ENCODE measurements at places on chromosomes 2 and 18.
A peak's percentile ranks its signal among the peaks of the same experiment; 100 is the strongest.

DNA sequence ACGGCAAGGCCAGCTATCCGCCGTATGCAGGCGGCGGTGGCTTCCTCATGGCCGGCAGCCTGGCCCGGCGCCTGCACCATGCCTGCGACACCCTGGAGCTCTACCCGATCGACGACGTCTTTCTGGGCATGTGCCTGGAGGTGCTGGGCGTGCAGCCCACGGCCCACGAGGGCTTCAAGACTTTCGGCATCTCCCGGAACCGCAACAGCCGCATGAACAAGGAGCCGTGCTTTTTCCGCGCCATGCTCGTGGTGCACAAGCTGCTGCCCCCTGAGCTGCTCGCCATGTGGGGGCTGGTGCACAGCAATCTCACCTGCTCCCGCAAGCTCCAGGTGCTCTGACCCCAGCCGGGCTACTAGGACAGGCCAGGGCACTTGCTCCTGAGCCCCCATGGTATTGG lies 3.1 kb downstream of the B3GNT7 start:
- DNase-seq = no peak

DNA sequence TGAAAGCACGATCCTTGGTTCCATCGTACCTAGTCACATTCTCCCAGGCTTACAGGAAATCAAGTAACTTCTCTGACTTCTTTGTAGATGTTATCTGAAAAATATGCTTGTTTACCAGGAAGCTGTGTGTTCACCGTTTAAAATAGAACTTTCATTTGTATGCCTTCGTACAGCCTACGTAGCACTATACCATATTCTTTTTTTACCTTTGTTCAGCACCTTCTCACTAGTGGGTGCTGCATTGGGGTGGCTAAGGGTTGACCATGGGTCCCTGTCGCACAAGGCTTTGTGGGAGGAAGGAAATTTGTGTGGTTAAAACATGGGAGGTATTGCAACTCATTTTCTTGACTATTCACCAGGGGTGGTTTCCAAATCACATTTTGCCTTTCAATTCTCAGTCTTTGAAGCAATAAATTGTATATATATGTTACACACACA lies 16.6 kb downstream of the MALT1 start:
- no peak for DNase-seq

DNA sequence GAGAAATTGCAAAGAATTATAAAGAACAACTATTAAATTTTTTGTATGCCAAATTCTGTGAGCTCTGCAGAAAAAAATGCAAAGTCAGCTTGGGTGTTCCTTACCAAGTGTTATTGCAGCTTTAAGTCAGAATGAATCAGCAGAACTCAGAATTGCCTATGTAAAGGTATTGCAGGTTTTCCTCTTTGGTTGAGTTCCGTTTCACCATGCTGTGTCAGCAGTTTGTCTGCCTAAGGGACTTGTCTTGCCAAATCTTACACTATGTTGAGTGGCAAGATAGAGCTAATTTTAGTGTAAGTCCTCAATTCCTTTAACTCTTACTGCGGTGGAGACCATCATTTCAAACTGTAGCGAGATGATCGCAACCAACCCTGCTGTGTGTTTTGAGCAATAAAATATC lies 38.8 kb downstream of the ADAM23 start:
- DNase-seq = peak; percentile 2

DNA sequence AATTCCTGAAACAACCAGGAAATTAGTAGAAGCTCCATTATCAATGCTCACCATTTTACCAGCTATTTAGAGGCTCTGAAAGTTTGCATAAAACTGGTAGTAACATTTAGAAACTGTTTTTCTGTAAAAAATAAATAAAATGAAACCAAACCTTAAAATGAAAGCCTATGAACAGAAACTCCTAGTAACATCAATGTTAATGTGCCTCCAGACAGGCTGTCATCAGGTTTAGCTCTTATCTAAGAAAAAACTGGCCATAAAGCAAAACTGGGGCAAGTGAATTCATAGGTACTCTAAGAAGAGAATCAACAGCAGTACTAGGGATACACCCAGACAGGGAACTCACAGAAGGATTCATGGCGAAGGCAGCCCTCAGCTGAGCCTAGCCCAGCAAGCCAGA lies 8.0 kb downstream of the E2F6 start:
- no peak for DNase-seq

DNA sequence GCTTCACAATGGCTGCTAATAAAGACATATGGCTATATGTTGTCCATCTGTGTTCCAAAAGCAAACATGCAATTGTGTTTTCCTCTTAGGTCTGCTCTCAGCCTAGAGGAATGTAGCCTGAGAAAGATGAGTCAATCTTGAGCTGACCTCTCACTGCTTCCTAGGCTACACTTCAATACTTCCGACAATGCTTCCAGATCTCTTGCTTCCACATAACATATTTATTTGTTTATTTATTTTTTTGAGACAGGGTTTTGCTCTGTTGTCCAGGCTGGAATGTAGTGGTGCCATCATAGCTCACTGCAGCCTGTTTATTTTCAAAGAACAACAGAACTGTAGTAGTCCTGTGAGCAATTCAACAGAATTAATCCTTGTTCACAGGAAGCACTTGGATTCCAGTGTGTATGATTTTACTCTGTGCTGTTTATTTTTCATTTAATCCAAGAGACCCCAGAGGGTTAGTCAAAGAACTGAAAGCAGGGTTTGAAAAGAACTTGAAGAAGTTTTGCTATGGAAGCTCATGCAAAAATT lies 437.9 kb downstream of the TXNL1 start:
- DNase-seq = peak; percentile 55

DNA sequence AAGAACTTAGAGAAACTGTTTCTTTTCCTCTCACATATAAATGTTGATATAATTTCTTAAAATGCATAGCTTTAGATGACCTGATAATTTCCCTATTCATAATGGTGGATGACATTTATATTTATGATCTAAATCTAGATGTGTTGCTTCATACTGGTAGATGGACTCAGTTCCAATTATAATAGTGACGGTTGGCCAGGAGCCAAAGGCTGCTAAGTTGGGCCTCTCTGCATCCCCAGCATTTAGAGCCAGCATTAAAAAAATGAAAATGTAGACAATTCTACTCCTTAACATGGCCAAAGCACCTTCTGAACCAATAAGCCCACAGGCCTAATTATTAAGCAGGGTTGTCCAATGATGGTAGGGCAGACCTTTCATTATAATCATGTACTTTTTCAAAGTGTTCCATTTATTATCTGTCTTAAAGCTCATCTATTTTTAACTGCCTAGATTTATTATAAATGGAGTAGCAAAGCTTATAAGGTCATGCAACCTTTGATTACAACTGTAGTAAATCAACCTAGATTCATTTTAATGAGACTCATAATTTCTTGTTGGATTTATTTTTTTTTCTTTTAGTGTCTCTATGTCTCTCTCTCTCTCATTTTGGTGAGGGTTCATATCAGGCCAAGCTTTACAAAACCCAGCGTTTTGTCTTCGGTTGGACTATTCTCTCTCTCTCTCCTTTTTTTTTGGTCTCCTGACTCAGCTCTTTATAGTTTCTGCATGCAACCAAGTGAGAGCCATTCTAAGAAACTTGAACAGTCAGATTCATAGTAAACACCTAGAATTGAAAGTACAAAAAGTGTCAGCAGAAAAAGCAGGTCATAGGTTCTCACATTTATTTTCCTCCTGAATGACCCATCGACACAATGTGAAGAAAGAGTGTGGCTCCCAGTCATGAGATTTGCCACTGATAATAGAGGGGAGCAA lies 2016.1 kb upstream of the PIK3C3 start:
- DNase-seq = no peak

DNA sequence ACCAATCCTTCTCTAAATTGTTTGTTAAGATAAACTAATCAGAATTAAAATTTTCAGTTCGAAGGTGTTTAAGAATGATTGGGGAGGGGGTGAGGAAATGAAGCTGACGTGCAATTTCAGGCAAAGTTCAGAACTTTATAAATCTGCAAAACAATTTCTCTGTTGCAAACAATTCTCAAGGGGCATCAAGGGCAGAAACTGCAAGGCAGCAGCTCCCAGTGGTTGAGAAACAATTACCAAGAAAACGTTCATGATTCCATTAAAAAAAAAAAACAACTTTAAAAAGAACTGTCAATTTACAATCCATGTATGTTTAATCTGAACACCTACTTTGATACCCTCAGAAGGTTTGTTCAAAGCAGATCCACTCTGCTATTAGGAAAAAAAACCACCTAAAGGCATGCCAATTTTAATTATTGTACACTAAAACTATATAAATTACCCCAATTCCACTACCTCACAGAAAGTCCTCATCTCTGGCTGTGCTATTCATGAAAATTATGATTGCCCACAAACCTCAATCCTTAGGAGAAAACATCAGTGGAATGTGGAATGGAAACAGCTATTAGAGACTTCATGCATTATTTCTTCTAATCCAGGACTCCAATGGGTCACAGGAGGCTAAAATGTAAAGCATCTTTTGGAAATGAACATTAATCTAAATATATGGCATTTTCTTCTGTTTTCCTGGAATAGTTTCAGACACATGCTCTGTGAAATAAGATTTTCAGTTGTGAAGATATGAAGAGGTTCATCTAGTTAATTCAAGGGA lies 119.9 kb upstream of the ACVR1C start:
- peak; percentile 26 for DNase-seq

GRCh38 chr18:2587788-2588187 lies 16.4 kb downstream of the NDC80 start:
- DNase-seq = no peak

DNA sequence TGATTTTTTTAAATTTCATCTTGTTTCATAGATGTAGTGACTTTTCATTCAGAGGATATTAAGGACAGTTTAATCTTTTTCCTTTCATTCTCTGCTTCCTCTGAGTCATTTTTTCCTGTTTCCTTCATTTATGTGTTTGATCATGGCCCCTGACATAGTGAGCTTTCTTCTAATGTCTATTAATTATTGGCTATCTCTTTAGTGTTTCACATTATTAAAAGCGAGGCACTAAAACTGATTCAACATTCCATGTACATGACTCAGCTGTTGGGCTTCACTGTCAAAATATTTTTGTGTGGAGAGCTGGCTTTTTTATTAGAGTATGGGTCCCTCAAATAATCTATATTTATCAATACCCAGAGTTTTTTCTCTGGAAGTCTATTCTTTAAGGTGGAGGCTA lies 125.8 kb downstream of the THSD7B start:
- no peak for DNase-seq

DNA sequence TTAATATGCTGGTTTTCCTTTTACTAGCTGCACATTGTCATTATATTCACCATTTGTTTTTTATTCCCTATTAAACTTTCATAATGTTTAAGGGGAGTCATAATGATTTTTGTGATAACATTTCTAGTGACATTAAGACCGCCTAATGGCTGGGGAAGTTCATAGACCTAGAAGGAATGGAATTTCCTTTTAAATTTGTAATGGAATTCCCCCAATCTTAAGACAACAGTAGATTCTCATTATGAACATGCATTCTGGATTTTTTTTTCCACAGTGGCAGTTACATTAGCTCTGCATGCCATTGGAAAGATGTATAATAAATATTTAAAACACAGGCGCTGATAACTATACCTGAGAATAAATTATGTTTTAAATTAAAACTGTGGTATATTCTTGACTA lies 8.4 kb downstream of the YPEL5 start:
- peak; percentile 24 for DNase-seq

- DNase-seq = no peak
Observed at GRCh38 chr18:31860488-31860887, 82.4 kb downstream of the TRAPPC8 start.

DNA sequence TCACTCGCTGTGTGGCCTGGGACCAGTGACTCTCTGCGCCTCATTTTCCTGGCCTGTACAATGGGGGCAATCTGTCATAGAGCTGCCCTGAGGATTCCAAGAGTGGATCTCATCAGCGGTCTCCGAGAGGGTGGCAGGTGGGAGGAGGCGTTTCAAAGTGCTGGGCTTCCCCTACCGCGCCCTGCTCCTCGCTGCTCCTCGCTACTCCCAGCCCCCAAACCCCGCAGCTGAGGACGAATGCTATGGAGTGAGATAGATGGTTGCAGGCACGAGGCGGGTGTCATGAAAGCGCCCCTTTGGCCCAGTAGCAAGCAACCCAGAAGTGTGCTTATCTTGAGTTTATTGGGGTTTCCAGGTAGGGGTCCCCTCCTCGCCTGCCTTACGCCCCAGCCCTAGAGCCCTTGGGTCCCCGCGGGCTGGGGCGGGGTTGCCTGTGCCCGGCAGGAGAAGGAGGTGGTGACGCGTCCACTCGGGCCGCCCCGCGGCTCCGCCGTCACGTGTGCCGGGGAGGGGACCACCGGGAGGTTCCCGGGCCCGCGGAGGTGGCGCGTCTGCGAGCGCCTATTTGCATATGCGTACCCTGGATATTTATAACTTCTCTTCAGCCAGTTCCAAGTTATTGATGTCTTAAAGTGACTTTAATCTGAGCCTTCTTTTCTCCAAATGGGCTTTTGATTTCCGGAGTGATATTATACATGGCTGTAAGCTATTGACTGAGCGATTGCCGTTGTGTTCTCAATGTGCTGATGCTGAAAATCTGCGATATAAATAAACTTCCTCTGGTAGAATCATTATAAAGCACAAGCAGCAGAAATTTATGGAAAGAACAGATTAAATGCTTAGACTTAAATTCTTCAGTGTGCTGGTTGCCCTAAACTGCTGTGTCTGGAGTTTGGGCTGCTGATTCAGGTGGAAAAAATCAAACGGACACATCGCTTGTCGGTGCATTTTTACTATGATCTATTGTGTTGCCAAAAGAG lies 263.7 kb downstream of the ATAD2B start:
- no peak for DNase-seq

DNA sequence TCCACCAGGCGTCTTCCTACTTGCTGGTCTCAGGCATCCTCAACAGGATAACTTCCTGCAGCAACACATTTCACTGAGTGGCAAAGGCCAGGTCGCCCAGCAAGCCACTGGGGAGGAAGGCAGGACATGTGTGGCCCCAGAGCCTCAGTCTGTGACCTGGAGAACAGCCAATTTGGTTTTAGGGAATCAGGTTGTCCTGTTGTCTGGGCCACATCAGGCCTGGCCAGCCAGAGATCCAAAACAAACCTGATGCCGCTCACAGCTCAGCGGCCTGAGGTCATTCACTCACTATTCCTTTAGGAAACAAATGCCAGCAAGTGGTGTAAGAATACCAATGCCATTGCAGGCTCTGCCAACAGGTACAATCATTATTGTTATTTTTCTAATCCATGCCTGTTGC lies 210.7 kb downstream of the VAPA start:
- DNase-seq = no peak

- peak; percentile 64 for DNase-seq
Observed at GRCh38 chr2:46657042-46657504, 177.7 kb downstream of the TMEM247 start.

GRCh38 chr2:29455200-29455860 lies 340.1 kb downstream of the CLIP4 start:
- DNase-seq = peak; percentile 5

DNA sequence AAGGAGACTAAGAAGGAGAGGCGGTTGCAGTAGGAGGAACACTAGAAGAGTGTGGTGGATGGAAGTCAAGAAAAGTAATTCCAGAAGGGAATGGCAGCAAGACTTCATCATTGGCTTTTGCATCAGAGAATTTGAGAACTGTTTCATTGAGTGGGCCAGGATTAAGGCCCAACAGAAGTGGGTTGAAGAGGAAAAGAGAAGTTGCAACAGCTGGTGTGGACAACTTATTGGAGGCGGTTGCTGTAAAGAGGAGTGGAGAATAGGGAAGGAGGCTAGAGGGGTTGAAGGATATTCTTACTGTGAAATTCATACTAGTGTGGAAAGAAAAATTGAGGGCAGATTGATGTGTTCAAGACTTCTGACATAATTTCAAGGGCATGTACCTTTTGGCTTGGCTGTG lies 168.7 kb upstream of the FN1 start:
- no peak for DNase-seq

- no peak for DNase-seq
Observed at GRCh38 chr18:59689756-59690155, 7.5 kb downstream of the CCBE1 start.

- peak; percentile 72 for DNase-seq
Observed at GRCh38 chr2:232028631-232029030, 67.1 kb downstream of the DIS3L2 start.
